Camera-type eye (tissue), 1 donor: ENCODE measurements at places on chromosomes 13 and 19. TPM values are rescaled to one million over a fixed set of nuclear protein-coding genes. Genes with fewer than 3 reads are reported as not detected.

Gene NEK3
- total RNA-seq = 16.1 TPM

Gene ARHGAP35
- 72.8 TPM for total RNA-seq

Gene METTL21C
- total RNA-seq = 2.9 TPM

Gene IGFL2
- total RNA-seq = not detected

Gene KIR3DL1
- 0.22 TPM for total RNA-seq

Gene TTC9B
- 5.7 TPM for total RNA-seq

Gene CRLF1
- 13.3 TPM for total RNA-seq

Gene BRSK1
- 32.5 TPM for total RNA-seq

Gene GPALPP1
- total RNA-seq = 50.0 TPM

Gene CGB2
- total RNA-seq = not detected

Gene ZNF729
- total RNA-seq = 0.16 TPM

Gene OBI1
- total RNA-seq = 28.2 TPM

Gene ZNF180
- 17.6 TPM for total RNA-seq

Gene BLOC1S3
- 7.8 TPM for total RNA-seq

Gene FUT3
- total RNA-seq = 2.4 TPM

Gene LNX2
- 20.9 TPM for total RNA-seq

Gene ZNF723
- total RNA-seq = not detected

Gene SLC25A15
- 17.0 TPM for total RNA-seq

Gene PSPN
- 2.4 TPM for total RNA-seq

Gene ZNF571
- 31.7 TPM for total RNA-seq

Gene ZNF331
- total RNA-seq = 34.2 TPM

Gene PNMA8B
- 12.4 TPM for total RNA-seq

Gene C19orf67
- total RNA-seq = not detected

Gene GZMM
- not detected for total RNA-seq

Gene PLK5
- 0.16 TPM for total RNA-seq

Gene KIR2DL4
- total RNA-seq = not detected

Gene ZNF320
- total RNA-seq = 51.3 TPM

Gene FAM124A
- 16.2 TPM for total RNA-seq

Gene PPP1R15A
- 42.4 TPM for total RNA-seq

Gene UNC13A
- total RNA-seq = 18.1 TPM

Gene ZNF442
- total RNA-seq = 13.2 TPM

Gene YJEFN3
- 3.2 TPM for total RNA-seq

Gene RDH8
- not detected for total RNA-seq

Gene GPR18
- not detected for total RNA-seq

Gene GRIK5
- total RNA-seq = 21.4 TPM

Gene SERPINE3
- 9.9 TPM for total RNA-seq

Gene ATP8A2
- 17.1 TPM for total RNA-seq

Gene C19orf25
- 30.6 TPM for total RNA-seq

Gene TJP3
- 5.3 TPM for total RNA-seq

Gene SPRED3
- 0.38 TPM for total RNA-seq

Gene FXYD3
- total RNA-seq = 20.7 TPM

Gene CACNG7
- 8.6 TPM for total RNA-seq

Gene FCER2
- not detected for total RNA-seq

Gene HSD17B14
- 13.8 TPM for total RNA-seq

Gene ELAVL1
- 68.1 TPM for total RNA-seq

Gene LEUTX
- total RNA-seq = not detected

Gene TUBA3C
- not detected for total RNA-seq

Gene PEG3
- 79.8 TPM for total RNA-seq

Gene CD33
- 1.7 TPM for total RNA-seq

Gene UBE2L5
- not detected for total RNA-seq

Gene LILRB3
- total RNA-seq = 9.2 TPM

Gene EXOC3L2
- 3.5 TPM for total RNA-seq

Gene ZNF486
- 13.9 TPM for total RNA-seq

Gene IGFLR1
- 2.6 TPM for total RNA-seq

Gene LYL1
- 6.2 TPM for total RNA-seq

Gene KIR2DL3
- not detected for total RNA-seq
